ENCODE measurements at places on chromosomes 6 and 20. TPM values are rescaled to one million over a fixed set of nuclear protein-coding genes. Genes with fewer than 3 reads are reported as not detected.

Gene FOXQ1
- 2.0 TPM for total RNA-seq

Gene EYS
- 0.46 TPM for total RNA-seq

Gene KIAA1755
- 0.29 TPM for total RNA-seq

Gene TBXT
- not detected for total RNA-seq

Gene LAMA2
- total RNA-seq: 0.42 TPM

Gene DACT2
- total RNA-seq: 30.5 TPM

Gene CCN5
- total RNA-seq: not detected

Gene KIF25
- total RNA-seq: not detected

Gene CPXM1
- total RNA-seq: 130 TPM

Gene RBM24
- 1.5 TPM for total RNA-seq

Gene NUP43
- 58.0 TPM for total RNA-seq

Gene C6orf52
- total RNA-seq: 4.8 TPM

Gene CLIC1
- 286 TPM for total RNA-seq

Gene WFDC2
- 188 TPM for total RNA-seq

Gene TSBP1
- not detected for total RNA-seq

Gene IL17F
- total RNA-seq: not detected

Gene OPRL1
- total RNA-seq: 1.5 TPM

Gene ADGRF5
- total RNA-seq: 0.04 TPM

Gene TRIM40
- total RNA-seq: not detected

Gene STX11
- total RNA-seq: not detected

Gene GSTA3
- total RNA-seq: not detected

Gene C6orf141
- total RNA-seq: 12.3 TPM

Gene MYCT1
- total RNA-seq: not detected

Gene VGLL2
- not detected for total RNA-seq

Gene PHACTR1
- total RNA-seq: 8.6 TPM

Gene FKBP1C
- 0.89 TPM for total RNA-seq

Gene BANF2
- not detected for total RNA-seq

Gene MLN
- total RNA-seq: not detected

Gene ARHGAP40
- total RNA-seq: not detected

Gene UQCC2
- 99.4 TPM for total RNA-seq

Gene UBD
- total RNA-seq: 1.9 TPM

Gene PROKR2
- not detected for total RNA-seq

Gene PTPRT
- total RNA-seq: 49.0 TPM

Gene LY6G6F
- total RNA-seq: not detected

Gene EBF4
- 63.8 TPM for total RNA-seq

Gene PNPLA1
- total RNA-seq: not detected

Gene SYCP2
- total RNA-seq: 1.4 TPM

Gene RSPH9
- total RNA-seq: 0.31 TPM

Gene EDN1
- 2.0 TPM for total RNA-seq

Gene HEY2
- total RNA-seq: 2.3 TPM

Gene NUP153
- 50.3 TPM for total RNA-seq

Gene RAB5IF
- 58.8 TPM for total RNA-seq

Gene HLA-F
- not detected for total RNA-seq

Gene ZSCAN16
- total RNA-seq: 20.2 TPM

Gene HSPA12B
- not detected for total RNA-seq

Gene TGIF2
- 140 TPM for total RNA-seq

Gene AVP
- not detected for total RNA-seq

Gene MYLK4
- total RNA-seq: 0.60 TPM
